Bronchial epithelial cell (primary cell): ENCODE measurements at places on chromosomes 1 and 21. TPM values are rescaled to one million over a fixed set of nuclear protein-coding genes. Genes with fewer than 3 reads are reported as not detected.
A peak's percentile ranks its signal among the peaks of the same experiment; 100 is the strongest.

DNA sequence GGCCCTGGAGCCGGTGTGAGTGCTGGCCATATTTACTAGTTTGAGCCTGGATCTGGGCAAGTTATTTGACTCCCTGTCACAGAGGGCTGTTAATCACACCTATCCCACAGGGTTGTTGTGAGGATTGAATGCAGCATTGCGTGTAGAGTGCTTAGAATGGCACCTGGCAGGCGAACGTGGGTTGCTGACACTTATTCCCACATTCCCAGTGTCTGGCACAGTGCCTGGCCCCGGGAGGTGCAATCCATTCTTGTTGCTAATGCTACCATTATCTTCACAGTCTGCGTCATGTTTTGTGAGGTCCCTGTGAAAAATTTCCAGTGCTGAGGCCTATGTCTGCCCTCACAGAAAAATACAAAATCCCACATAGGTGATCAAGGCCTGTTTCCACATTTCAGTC, 66.1 kb downstream of the CD2 start:
- DNase-seq: peak; percentile 84

DNA sequence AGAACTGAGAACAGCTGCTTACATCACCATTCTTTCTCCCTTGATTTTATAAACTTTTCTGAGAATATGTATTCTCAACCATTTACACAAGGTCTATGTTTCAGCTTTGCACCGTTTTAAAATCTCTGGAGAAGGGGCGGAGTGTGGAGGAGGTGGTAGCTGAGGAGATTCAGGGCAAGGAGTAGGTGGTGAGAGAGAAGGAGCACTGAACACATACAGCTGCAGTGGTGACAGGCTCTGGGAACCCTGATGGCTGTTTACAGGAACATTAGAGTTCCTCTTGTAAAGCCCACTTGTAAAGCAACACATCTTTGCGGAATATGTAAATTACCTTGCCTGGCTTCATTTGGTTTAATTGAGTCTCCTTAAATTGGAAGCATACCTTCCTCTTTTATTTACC, 89.7 kb downstream of the SMYD2 start:
- DNase-seq: no peak

DNA sequence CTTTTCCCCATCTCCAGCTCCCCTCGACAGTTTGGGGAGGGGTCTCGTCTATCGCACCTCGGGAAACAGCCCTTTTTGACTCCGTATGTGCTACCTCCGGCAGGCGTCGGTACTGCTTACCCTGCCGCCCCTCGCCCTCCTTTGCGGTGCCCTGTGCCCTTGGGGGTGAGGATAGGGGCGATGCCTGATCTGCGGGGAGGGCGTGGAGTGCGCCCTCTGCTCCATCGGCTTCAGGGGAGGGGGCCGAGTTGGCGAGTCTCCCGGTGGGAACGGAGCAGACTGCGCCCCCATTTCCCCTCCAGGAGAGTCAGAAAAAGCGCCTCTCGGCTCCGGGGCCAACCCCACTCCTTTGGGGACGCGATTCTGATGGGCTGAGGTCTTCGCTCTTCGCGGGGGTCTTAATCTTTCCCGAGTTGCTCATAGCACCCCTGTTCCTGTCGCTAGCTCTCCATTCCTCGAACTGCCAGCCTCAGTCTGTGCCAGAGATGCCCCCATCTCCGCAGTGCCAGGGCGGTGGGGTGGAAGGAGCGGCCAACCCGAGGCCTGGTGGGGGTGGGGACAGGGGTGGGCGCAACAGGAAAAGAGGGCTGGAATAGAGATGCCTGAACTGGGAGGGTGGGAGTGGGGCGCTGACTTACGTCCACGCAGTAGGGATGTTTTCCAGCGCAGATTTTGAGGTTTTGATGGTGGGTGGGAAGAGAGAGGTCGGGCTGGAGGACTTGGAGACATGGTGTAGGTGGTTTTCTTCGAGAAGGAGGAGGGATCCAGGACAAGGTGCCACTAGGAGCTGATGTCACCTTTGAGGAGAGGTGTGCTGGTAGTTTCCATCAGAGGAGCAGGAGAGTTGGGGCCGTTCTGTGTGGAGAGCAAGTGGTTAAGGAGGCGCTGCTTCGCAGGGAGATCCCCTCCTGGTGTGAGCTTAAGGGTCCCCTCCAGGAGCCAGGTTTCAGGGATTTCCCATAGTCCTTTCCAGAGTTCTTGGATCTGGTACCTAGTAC, 674 bp downstream of the PPFIA4 start:
- DNase-seq: no peak

DNA sequence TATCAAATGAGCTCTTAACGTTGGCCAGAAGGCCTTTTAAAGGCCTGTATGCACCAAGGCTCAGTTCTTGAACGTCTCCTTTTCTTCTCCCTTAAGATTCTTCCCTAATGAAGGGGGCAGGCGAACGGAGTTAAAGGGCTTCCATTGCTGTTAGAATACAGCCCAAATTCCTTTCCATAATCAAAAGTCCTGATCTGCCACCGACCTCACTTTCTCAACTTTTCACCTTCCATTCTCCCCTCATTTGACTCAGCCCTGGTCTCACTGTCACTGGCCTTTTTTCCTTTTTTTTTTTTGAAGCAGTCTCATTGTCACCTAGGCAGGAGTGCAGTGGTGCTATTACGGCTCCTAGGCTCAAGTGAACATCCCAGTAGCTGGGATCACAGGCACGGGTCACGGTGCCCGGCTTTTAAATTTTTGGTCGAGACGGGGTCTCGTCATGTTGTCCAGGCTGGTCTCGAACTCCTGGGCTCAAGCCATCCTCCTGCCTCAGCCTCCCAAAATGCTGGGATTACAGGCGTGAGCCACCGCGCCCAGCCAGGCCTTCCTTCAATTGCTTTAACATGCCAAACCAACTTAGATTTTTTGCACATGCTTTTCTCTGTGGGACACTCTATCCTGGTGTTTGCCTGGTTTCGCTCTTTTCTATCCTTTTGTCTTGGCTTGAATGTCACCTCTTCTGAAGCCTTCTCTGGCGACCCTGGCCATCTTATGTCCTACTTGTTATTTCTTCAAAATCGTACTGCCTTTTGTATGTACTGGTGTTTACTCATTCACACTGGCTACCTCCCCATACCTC, 612 bp upstream of the CMPK1 start:
- no peak for DNase-seq

Gene GPR61
- total RNA-seq: not detected in 2 replicates

GRCh38 chr1:162145280-162145965, 75.9 kb downstream of the NOS1AP start:
- no peak for DNase-seq

DNA sequence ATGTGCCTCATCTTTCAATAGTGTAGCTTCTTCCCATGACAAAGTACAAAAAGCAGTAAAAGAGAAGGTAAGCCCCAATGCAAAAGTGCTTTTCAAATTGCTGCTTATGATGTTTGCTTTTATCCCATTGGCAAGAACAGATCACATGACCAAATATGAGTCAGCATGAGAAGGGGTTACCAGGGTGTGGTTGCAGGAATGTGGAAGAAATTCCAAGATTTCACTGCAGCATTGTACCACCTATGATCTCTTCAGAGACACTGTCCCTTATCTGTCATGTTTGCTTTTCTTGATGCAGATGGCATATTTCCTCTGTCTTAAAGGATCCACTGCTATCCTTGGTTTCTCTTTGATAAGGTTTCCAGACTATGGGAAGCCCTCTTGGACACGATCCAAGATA, 1006.9 kb upstream of the PRMT6 start:
- DNase-seq: peak; percentile 1

Gene IGSF21
- total RNA-seq: not detected in 2 replicates

Gene KRTAP7-1
- not detected in 2 replicates for total RNA-seq
